Stimulated activated CD8-positive, alpha-beta memory T cell treated with anti-CD3 and anti-CD28 coated beads, Interleukin-4, amount 100 ng/mL, for 48 hours (primary cell): ENCODE measurements at places on chromosomes 2 and 18.

- DNase-seq, result no peak
These were observed 36.2 kb downstream of the PTPN18 start for GRCh38 chr2:130391872-130392670.

- DNase-seq, result no peak
These were observed 175.7 kb upstream of the POU3F3 start for GRCh38 chr2:104678181-104678580.

DNA sequence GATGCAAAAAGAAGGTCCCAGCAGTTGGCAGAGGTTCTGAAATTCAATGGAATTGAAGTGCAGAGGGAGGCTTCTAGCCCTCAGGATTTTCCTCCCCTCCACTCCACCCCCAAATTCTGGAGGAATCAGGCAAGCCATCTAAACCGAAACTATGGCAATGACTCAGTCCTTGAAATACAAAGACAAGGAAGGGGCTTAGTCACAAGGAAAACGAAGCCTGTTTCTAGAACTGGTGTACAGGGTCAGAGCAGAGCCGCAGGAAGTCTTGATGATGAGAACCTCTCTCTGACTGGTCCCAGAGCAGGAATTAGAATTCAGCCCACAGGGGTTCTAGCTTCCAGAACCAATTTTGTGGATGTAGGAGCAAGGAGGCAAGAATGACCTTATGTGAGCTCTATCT, 111.7 kb upstream of the SCN1A start:
- DNase-seq, result no peak

DNA sequence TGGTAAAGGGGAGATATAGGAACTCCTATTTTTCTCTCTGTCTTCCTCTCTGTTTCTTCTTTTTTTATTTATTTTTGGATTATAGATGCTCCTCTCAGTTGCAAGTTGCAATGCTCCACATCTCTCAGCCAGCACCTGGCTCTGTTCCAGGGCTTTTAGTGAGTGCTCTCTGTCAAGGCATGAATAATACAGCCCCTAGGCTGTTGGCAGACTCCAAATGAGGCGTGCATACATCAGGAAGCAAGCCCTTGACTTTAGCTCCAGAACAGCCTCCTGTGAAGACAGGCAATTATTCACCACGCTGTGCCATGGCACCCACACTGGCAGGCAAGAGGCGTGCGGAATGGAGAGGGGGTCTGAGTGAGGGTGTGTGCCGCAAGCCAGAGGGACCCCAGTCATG, 228.1 kb upstream of the PXDN start:
- DNase-seq, result no peak

GRCh38 chr2:99380376-99381010, 43.3 kb downstream of the EIF5B start:
- no peak for DNase-seq

DNA sequence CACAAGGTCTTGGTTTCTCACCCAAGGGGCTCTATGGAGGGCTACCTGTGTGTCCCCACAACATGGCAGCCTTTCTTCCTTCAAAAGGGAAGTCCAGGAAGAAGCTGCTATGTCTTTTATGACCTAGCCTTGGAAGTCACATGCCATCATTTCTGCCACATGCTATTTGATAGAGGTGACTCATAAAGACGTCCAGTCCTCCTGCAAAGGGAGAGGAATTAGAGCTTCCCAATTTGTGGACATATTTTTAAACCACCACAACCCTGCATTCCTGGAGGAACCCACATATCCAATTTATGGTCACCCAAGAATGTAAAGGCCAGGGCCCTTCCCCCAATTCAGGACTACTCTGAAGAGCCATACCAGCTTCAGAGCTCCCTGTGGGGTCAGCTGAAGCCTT, 246.2 kb downstream of the CYP26B1 start:
- DNase-seq, result peak; percentile 18

DNA sequence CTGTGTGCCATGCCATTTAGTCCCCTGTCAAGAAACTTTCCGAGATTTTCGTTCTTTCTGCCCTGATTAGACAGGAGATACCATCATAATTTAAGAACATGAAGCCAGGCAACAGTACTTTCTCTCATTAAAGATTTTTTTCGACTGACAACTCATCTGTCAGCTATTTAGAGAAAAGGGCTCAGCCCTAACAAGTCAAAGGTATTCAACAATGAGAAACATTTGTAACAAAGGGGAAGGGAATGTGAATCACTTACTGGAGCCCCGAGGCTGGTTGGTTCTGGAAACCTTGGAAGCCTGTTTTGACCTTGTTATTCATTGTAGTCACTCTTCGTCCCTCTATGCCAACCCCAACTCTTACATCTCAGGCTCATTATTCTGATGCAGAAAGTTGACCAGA, 199.4 kb downstream of the SPP2 start:
- DNase-seq, result no peak

- no peak for DNase-seq
These were observed 1.6 kb upstream of the ADRA2B start for GRCh38 chr2:96117701-96118588.

DNA sequence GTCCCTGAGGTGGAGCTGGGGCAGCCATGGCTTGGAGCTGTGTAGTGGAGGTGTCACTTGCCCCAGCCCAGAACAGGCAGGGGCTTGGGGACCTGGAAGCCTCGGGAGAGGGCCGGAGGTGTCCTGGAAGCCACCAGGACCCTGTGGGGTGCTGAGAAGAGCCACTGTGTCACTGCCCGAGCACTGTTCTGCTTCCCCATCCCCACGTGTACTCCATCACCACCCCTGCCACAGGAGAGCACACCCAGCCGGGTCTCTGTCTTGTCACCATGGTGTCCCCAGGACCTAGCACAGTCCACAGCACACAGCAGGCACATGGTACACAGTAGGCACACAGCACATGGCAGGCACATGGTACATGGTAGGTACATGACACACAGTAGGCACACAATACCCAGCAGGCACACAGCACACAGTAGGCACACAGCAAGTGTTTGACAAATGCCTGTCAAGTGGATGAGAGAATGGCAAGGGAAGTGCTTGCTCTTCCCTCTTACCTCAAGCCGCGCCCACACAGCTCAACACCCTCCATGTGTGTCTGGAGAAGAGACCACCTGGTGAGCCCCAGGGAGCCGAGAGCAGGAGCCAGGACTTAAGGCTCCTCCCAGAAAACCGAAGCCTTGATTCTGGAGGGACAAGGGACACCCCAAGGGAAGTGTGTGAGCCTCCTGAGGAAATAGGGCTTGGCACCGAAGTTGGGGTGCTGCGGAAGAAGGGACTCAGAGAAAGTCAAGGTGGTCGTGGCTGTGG, 13.3 kb downstream of the MBP start:
- DNase-seq, result peak; percentile 17

GRCh38 chr2:150907466-150907865, 354.2 kb downstream of the RBM43 start:
- DNase-seq, result no peak

DNA sequence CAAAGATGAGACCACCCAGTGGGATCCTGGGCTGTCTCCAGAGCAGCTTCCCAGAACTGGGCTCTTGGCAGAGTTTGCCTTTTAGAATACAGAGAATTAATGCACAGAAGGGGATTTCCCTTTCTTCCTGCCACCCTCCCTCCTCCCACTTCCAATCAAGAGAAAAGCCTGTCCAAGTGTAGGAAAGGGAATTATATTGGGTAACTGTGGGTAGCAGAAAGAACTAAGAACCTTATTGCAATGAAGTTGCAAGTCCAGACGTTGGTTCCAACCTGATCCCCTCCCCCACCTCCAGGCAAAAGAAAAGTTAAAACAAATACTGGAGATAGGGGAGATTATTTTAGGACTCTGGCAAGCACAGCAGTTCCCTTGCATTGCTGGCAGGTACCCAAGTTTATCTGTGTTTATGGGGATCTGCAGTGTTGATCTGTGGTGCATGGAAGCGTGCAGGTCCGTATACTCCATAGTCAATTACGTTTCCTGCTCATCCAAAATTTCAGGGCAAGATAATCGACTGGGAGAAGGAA, 114.3 kb downstream of the PRKCE start:
- DNase-seq, result no peak

- peak; percentile 60 for DNase-seq
These were observed 624 bp upstream of the MAP4K3 start for GRCh38 chr2:39437522-39438296.

- peak; percentile 38 for DNase-seq
These were observed 874 bp downstream of the NDUFAF7 start for GRCh38 chr2:37232131-37232933.

- DNase-seq, result no peak
These were observed 191.9 kb downstream of the MYO3B start for GRCh38 chr2:170369894-170370293.

- no peak for DNase-seq
These were observed 1447.2 kb downstream of the LRP1B start for GRCh38 chr2:140683658-140684057.

DNA sequence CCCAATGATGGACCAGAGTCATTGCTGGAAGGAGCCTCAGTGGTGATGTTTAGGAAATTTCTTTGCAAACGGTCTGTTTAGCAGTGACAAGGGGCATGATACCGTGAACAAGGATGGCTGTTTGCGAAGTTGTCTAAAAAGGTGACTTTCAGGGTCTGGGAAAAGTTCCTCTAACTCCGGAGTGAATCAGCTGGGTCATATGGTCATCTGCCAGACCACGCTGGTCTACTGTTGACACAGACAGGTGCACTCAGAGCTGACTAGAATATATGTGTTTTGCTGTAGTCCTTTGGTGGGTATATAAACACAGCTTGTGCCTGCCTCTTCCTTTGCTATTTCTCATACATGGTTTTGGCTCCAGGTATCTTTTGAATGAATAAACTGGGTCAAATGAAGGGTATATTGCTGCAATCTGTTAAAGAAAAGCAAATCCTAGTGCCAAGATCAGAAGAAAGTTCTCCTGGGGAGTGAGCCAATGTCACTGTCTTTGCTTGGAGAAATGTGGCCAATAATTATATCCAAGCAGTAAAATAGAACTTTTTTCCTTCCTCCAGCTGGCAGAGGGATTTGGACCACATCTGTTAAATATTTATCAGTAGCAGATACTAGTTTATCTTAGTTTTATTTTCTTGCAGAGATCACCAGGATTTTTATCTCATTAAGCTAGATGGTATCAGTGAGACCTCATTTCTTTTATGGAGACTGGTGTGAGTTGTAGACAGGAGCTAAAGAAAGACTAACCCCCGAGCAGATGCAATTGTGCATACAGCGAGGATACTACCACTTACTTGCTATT, 286.0 kb downstream of the TRIB2 start:
- no peak for DNase-seq

- DNase-seq, result no peak
These were observed 258.8 kb downstream of the SLC8A1 start for GRCh38 chr2:40192864-40193669.

- no peak for DNase-seq
These were observed 18.4 kb downstream of the TMEM247 start for GRCh38 chr2:46497766-46498165.

- DNase-seq, result no peak
These were observed 482.7 kb downstream of the DLGAP1 start for GRCh38 chr18:3972291-3972930.

DNA sequence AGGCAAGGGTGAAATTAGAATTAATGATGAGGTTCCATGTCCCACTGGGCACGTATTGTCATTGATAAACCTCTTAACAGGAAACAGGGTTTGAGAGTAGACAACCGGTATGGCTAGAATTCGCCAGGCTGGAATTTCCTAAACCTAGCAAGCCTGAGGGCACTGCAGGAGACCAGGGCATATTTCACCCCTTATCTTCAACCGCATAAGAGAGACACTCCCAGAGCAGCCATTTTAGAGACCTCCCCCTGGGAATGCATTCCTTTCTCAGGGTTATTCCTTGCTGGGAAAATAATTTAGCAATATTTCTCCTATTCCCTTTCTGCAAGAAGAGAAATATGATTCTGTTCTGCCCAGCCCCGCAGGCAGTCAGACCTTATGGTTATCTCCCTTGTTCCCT, 334.6 kb upstream of the LYPD1 start:
- DNase-seq, result no peak

- DNase-seq, result no peak
These were observed 494.9 kb downstream of the NYAP2 start for GRCh38 chr2:225894236-225894980.

DNA sequence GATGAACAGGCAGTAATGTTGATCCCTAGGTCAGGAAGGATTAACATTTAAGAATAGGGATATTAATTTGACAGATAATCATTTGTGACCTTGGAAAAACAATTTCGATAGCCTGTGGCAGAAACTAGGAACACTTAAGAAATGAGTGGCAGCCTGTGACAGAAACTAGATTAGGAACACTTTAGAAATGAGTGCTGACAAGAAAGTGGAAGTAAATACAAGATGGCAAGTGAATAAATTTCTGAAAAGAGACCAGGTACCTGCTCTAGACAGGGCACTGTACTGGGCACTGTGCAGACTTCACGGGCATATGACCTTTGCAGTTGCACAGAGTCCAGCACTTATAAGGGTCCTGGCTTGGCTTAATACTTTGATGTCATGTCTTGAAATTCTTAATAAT, 5.5 kb upstream of the HNRNPA3 start:
- no peak for DNase-seq

DNA sequence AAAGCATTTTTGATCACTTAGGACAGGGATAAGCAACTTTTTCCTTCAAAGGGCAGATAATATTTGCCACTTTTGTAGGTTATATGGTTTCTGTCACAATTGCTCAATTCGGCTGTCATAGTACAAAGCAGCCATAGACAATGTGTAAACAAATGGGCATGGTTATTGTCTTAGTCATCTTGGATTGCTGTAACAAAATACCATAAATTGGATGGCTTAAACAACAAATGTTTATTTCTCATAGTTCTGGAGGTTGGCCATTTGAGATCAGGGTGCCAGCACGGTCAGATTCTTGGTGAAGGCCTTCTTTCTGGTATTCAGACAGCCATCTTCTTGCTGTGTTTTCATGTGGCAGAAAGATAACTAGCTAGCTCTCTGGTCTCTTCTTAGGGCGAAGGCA, 91.2 kb downstream of the TAF4B start:
- DNase-seq, result no peak

DNA sequence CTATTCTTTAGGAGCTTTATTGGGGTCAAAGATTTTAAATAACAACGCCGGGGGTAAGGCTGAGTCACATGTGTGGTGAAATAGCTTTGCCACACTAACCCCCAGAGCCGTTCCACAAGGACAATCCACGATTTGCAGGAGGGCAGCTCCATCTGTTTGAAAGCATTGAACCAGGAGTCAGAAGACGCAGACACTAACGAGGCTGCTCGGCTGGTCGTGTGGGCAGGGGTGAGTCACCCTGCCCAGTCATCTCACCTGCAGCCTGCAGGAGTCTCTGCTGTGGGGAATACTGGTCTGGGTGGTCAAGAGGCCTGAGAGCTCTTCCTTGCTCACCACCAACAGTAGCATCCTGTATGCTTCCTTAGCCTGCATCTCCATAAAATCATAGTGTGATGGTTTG, 149.2 kb upstream of the NCK2 start:
- DNase-seq, result no peak

DNA sequence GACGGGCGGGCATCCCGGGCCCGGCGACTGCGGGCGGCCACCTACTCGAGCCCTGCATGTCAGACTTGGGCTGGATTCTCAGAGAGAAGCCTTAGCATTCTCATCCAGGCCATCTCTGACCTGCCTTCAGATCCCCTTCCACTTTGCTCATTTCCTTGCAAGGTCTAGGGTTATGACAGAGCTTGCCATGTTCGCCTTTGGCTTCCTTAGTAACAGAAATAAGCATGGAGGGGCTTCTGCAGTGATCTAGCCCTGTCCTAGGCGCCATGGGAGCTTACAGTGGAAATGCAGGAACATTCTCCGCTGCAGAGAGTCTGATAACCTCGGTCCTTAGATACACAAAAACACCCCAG, 632 bp upstream of the ACVR1 start:
- no peak for DNase-seq
